Choroid plexus epithelial cell (primary cell): ENCODE measurements at places on chromosomes 13 and 19.

DNA sequence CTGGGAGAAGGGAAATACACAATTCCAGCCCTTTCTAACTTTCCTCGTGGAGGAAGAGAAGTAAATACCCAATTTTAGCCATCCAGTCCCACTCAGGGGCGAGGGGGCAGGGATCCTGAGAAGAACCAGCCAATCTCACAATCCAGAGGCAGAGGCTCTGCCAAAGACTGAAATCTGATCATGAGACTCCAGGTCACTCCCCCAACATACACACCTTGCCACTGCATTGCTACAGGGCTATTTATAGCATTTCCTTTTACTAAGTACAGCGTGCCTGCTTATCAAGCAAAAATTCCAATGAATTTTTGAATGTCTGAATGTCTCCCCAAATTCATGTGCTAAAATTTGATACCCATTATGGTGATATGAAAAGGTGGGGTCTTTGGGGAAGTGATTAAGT is 1687.5 kb downstream of the EFNB2 start:
- peak; percentile 3 for DNase-seq

DNA sequence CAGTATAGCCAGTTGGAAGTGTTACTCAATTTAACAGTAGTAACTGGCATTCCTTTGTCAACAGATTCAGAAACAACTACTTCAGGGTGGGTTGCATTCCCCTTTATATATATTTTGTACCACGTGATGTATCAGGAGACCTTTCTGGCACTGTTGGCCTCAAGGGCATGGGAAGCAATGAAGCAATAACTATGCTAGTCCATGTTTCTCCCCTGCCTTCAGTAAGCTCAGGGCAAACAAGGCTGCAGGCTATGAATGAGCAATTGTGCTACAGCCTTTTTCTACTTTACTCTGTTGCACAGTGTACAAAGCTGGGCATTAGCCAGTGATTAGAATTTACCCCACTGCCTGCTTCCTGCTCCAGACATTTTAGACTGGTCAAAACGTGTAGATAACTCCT is 348.8 kb downstream of the GPC5 start:
- no peak for DNase-seq

GRCh38 chr13:33838647-33839046 is 20.7 kb downstream of the RFC3 start:
- DNase-seq: peak; percentile 54

- no peak for DNase-seq
Observed at GRCh38 chr19:48663667-48664066, 9.2 kb downstream of the NTN5 start.

GRCh38 chr13:24050796-24051715 is 109.5 kb upstream of the SPATA13 start:
- DNase-seq: no peak

DNA sequence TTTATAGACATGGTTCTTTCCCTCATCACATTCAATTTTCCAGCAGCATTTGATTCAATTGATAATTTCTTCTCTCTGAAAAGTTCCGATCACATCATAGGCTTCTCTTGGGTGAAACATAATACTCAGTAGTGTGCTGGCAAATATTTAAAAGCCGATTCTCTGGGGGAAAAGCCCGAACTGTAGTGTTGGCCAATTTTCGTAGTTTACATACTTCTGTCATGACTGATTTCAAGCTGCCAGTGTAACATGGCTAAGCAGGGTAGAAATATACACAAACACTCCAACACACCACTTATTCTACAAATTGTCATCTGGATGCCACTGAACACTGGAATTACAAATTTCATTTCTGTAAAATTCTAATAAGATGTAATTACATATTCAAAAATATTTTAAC is 56.1 kb upstream of the FREM2 start:
- no peak for DNase-seq

DNA sequence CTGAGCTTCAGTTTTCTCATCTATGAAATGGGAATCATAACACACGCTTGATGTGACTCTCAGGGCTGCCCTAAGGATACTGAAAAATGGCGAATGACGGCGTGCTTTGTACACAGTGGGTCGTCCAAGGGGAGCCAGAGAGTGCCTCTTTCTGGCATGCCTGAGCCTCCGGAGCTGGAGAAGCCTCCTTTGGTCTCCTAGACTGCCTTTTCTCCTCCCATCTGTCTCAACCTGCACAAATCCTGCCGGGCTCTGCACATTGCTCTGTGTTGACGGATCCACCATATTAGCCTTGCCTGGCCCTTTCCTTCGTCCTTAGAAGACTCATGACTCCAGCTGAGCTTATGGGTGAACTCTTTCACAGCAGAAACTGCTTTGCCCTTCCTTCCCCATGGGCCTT is 220.9 kb downstream of the TSHZ3 start:
- DNase-seq: no peak

- no peak for DNase-seq
Observed at GRCh38 chr13:94525781-94526180, 46.3 kb upstream of the DCT start.

- no peak for DNase-seq
Observed at GRCh38 chr19:49782515-49782914, 15.7 kb downstream of the AP2A1 start.

- peak; percentile 45 for DNase-seq
Observed at GRCh38 chr19:2770055-2771013, 12.7 kb downstream of the SGTA start.

DNA sequence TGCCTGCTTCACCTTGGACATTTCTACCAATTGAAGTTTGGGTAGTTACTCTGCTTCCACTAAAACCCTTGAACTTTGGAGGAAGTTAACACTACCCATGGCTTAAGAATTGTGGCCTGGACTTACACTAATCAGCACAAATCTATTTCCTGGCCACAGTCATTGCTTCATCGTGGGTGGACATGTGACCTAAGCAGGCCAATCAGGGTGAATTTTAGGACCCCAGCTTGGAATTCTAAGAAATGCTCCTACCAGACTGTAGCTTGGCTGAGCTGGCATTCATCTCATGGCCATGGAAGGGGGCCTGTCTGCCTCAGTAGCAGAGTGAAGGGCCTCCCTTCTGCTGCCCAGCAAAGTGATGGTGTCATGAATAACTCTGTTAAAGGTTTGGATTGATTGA is 58.3 kb upstream of the SLC15A1 start:
- no peak for DNase-seq

GRCh38 chr19:32813862-32814425 is 55.6 kb downstream of the SLC7A9 start:
- no peak for DNase-seq

DNA sequence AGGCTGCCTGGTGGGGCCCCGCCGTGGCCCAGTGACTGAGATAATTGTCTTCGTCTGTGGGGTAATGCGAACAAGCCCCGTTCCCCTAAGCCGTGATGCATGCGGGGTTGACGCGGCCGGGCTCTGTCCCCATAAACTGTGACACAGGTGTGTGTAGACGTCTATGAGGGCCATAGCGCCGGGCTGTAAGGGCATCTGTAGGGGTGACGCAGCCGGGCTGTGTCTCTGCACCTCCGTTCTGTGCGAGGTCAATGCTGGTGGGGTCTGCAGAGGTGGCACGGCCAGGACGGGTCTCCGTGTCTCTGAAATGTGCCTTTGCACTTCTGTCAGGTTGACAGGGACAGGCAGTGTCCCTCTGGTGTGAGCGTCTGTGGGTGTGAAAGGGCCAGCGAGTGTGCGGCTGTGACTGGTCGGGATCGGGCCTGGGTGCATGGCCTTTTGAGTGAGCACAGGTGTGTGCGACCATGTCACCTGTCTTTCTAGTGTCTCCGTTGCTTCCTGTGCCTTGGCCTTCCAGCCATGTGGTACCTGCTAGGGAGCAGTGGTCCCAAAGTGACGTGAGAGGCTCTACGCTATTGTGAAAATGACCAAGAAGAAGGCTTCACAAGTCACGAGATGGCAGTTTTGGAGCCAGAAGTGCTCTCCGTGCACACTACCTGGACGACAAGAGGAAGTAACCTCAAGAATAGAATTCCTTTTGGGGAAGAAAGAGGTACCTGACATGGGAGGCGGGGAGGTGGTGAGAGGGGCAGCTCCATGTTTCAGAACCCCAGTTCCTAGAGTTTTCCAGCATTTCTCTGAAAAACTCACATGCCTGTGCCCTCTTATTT is 16.4 kb upstream of the ZNF331 start:
- DNase-seq: no peak

- DNase-seq: no peak
Observed at GRCh38 chr19:55566823-55567222, 13.8 kb downstream of the ZNF579 start.

- DNase-seq: no peak
Observed at GRCh38 chr13:110458594-110459365, 102.7 kb downstream of the RAB20 start.

GRCh38 chr13:101695870-101696516 is 243.5 kb downstream of the ITGBL1 start:
- DNase-seq: no peak

- DNase-seq: no peak
Observed at GRCh38 chr19:19262190-19263057, 10.7 kb downstream of the TM6SF2 start.

DNA sequence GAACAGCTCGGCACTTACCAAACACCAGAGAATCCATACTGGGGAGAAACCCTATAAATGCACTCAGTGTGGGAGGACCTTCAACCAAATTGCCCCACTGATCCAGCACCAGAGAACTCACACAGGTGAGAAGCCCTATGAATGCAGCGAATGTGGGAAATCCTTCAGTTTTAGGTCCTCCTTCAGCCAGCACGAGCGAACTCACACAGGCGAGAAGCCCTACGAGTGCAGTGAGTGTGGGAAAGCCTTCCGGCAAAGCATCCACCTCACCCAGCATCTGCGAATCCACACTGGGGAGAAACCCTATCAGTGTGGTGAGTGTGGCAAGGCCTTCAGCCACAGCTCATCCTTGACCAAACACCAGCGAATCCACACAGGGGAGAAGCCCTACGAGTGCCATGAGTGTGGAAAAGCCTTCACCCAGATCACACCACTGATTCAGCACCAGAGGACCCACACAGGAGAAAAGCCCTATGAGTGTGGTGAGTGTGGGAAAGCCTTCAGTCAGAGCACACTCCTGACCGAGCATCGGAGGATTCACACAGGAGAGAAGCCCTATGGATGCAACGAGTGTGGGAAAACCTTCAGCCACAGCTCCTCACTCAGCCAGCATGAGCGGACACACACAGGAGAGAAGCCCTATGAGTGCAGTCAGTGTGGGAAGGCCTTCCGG is 8.3 kb downstream of the ZNF135 start:
- peak; percentile 9 for DNase-seq

- no peak for DNase-seq
Observed at GRCh38 chr13:24129914-24130774, 30.4 kb upstream of the SPATA13 start.

DNA sequence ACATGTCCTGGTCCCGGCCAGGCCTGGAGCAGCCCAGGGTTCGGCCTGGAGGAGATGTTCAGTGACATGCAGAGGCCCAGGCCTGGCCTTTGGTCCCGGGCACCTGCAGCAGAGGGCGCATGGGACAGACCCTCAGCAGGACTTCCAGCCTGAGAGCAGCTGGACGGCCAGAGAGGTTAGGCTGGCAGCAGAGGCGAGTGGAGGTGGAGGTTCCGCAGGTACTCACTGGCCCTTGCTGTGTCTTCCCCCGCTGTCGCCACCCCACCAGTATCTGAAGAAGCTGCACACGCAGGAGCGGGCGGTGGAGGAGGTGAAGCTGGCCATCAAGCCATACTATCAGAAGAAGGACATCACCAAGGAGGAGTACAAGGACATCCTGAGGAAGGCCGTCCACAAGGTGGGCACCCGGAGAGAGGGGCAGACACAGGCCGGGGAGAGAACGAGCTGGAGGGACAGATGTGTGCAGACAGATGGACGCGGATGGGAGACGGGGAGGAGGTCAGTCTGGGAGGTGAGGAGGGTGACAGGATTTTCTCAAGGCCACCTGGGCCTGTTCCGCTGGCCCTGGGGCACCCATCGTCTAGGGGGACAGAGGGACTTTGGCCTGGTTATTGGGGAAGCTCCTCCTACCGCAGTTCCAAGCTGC is 8.0 kb downstream of the IRF3 start:
- DNase-seq: no peak

- no peak for DNase-seq
Observed at GRCh38 chr13:76921516-76921915, 26.8 kb upstream of the ACOD1 start.

- no peak for DNase-seq
Observed at GRCh38 chr19:30674656-30675055, 302.5 kb downstream of the ZNF536 start.

DNA sequence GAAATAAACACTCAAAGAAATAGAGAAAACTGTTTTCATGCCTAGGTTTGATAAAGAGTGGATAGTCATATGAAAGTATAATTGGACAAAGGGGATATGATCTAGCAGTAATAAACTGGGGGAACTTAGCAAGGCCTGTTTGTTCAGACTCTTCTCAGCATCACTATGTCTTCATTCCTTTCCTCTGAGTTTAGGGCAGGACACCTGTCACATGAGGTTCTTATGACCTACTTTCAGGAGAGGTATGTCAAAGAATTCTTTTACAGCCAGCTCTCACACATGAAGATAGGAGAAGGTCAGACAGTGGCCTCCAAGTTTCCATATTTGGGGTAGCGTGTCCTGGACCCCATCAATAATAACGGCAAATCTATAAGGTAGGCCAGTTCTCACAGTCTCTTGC is 11.4 kb upstream of the RFXAP start:
- DNase-seq: no peak

DNA sequence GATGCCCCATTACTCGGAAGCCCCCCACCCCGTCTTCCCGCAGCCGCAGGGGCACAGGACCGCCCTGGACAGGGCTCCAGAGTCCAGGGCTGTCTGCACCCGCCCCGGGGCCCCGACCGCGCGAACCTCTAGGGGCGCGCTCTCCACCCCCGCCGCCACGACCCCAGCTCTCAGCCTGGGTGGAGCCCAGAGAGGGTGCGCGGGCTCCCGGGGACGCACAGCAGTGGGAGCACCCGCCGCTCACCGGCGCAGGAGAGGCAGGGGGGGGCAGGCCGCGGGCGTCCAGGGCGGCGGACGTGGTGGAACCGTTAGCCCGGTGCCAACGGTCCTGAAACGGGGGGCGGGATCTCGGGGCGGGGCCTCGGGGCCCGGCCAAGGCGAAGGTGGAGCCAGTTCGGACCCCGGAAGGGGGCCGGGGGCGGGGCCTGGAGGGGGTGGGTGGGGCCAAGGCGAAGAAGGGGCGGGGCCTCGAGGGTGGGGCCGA is at the start of gene ATP8B3:
Gene ATP8B3, minus strand, starts transcription at position 335 of the 484 bp plus-strand sequence. CDS start 540 bp downstream, outside the sequence.
- DNase-seq: no peak

- DNase-seq: no peak
Observed at GRCh38 chr19:29337029-29337428, 124.1 kb upstream of the UQCRFS1 start.

DNA sequence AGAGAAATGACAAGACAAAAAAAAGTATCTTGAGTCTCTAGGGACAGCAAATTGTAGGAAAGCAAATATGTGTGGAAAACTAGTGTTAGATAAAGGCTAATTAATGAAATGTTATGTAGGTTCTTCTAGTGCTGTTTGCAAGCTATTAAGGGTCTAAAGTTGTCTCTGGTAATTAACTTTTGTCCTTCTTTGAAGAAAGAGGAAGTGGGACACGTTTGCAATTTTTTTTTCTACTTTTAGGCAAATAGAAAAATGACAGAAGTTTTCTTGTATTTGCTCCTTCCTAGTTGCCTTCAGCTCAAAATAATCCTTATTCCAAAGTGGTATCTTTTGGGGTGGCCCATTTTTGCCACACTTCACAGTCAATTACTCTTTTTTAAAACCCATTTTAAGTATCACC is 1877.7 kb upstream of the PRR20A start:
- DNase-seq: no peak
